CD4-positive, alpha-beta T cell treated with Interleukin-4 for 1 hour (primary cell): ENCODE measurements at places on chromosomes 2 and 18.

- DNase-seq: no peak
Observed at GRCh38 chr2:27754831-27755230, 16.7 kb upstream of the MRPL33 start.

- no peak for DNase-seq
Observed at GRCh38 chr2:19231625-19232024, 126.8 kb downstream of the OSR1 start.

- DNase-seq: no peak
Observed at GRCh38 chr2:12555012-12555645, 161.6 kb upstream of the TRIB2 start.

DNA sequence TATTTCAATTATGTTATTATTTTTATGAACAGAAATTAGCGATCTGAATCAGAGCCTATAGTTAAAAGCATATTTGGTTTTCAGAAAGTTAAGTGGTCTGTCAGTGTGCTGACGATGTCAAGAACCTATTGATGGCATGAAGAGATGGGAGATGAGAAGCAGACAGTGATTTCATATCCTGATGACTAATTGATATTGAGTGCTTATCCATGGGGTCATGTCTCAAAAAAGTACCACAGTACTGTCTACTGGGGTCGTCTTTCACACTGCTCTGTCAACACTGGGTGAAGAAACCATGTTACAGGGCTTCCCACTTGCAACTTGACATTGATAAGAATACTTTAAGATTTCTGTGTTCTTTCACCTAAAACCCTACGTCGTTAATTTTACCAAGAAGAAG, 297.1 kb downstream of the AFF3 start:
- DNase-seq: no peak

- DNase-seq: no peak
Observed at GRCh38 chr2:173037245-173038120, 38.2 kb upstream of the MAP3K20 start.

GRCh38 chr2:239251971-239252370, 148.8 kb downstream of the HDAC4 start:
- DNase-seq: no peak

- DNase-seq: no peak
Observed at GRCh38 chr18:13791181-13791580, 32.8 kb upstream of the MC5R start.

- no peak for DNase-seq
Observed at GRCh38 chr2:176280156-176280555, 10.9 kb downstream of the MTX2 start.

DNA sequence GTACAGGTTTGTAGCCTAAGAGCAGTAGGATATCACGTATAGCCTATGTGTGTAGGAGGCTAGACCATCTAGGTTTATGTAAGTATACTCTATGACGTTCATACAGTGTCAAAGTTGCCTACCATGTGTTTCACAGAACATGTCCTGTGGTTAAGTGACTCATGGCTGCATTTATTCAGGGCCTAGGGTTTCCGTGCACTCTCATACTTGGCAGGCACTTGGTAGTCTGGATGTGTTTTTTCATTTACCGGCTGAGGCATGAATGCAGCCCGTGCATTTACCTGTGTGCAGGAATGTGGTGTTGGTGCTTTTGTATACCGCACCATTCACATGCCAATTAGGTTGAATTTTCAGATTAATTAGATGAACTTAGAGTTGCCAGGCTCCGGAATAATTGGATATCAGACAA, 43.4 kb downstream of the MYL12B start:
- peak; percentile 18 for DNase-seq

GRCh38 chr18:49141491-49141890, 190.7 kb upstream of the SMAD7 start:
- no peak for DNase-seq

DNA sequence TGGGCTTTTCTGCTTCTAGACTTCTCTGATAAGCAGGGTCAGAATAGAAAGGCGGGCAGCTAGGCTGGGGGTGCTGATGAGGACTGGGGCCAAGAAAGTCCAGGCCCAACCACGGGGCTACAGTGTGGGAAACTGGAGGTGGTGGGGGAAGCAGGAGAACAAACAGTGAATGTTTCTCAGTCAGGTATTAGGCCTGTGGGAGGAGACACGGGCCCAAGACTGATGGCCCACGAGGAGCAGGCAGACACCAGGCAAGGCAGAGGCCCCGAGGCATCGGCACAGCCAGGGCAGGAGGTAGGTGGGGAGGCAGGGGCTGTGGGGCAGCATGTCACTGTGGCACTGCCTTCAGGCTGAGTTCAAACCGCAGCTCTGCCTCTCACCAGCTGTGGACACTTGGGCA, 40.7 kb downstream of the KCNIP3 start:
- DNase-seq: no peak

DNA sequence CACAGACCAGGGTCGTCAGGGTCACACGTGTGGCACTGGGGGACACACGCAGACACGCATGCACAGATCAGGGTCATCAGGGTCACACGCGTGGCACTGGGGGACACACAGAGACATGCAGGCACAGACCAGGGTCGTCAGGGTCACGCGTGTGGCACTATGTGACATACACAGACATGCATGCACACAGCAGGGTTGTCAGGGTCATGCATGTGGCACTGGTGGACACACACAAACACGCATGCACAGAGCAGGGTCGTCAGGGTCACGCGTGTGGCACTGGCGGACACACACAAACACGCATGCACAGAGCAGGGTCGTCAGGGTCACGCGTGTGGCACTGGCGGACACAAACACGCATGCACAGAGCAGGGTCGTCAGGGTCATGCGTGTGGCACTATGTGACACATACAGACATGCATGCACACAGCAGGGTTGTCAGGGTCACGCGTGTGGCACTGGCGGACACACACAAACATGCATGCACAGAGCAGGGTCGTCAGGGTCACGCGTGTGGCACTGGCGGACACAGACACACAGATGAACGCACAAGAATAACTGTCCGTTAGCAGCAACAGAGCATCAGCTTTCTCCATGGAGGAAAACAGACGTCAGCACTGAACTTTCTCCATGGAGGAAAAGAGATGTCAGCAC, 34.9 kb downstream of the HDAC4 start:
- no peak for DNase-seq

DNA sequence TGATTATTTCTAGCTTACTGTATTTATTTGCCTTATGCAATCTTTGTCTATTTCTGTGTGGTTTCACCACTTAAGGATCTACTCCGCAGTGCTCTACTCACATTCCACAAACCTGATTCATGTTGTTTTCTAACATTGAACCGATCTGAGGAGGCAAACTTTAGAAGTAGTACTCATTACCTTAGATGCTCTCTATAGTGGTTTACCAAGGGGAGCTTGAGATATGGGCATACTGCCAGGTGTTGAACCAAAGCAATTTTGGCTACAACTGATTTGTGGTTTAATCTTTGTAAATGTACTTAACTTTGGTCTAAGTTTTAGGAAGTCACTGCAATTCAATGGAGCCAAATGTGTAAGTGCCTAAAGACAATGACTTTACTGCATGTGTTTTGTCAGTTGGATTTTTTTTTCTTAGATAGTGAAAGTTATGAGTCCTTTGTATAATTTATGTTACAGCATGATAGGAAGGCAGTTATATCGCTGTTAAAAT, 50.1 kb downstream of the MAP2 start:
- DNase-seq: no peak

DNA sequence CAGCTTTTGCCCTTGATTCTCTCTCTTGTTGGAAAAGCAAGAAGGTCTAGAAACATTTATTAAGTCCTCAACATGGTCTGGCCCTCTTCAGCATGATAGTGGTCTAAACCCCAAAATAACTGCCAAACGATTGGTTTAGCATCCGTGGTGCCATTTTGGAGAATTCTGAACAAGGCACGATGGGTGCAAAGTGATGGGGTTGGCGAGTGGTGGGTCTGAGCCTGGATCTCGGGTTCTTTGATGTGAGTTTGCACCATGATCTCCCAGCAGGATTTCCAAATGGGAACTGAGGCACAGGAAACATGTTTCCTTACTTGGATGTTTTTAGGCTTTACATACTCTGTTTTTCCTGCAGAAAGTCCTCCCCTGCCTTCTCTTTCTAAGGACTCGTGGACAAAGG, 240.3 kb downstream of the MYCN start:
- no peak for DNase-seq

- no peak for DNase-seq
Observed at GRCh38 chr18:74006143-74006542, 141.5 kb downstream of the FBXO15 start.

DNA sequence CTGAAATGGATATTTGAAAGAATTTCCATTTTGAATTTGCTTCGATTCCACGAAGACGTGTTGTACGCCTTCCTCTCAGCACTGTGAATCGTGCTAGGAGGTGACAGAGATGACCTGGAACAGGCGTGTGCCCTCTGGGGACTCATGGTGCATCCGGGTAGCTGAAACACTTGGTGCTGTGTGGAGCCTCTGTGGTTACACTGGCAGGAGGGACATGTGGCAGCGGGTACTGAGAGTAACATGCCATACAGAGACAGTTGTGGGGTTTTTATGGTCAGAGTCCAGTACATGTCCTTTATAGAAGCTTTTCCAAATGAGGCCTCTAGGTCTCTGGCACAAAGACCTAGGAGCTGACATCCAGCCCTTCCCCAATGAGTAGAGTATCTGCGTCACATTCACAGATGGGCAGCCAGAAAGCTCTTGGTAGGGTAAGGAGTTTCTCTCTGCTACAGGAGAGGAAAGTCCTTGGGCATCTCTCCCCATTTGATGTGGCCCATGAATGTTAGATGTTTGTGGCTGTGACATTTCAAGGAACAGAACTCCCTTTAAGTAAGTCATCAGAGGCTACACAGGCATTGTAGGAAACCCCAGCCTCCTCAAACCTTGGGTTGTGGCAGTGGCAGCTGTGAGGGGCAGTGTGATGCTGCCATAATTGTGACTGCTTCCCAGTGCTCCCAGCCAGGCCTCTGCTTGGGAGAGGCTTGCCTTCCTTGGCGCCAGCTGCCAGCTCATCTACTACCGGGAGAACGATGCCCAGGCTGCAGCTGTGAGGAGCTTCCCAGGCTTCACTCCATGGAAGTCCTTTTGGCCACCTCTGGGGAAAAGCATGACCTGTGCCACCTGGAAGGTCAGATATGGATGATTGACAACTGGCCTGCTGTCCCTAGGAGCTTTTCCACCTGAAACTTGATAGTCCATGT, 80.6 kb downstream of the ACOXL start:
- no peak for DNase-seq

GRCh38 chr2:233247116-233247515, 4.4 kb upstream of the ATG16L1 start:
- DNase-seq: no peak

DNA sequence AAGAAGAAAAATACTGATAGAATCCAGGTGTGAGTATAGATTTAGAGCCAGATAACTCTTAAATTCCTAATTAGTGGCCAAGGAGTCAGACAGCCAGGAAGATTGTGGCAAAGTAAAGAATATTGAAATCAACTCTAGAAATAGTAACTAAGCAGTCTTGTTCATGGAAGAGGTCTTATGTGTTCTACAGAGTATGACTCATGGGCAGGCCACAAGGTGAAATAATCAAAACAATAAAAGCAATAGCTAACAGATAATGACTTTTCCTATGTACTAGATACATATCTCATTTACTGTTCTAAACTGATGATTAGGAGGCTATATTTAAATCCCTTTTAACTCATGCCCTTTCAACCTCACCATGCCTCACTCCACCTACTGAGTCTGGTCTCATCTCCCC, 227.4 kb upstream of the COL3A1 start:
- no peak for DNase-seq

DNA sequence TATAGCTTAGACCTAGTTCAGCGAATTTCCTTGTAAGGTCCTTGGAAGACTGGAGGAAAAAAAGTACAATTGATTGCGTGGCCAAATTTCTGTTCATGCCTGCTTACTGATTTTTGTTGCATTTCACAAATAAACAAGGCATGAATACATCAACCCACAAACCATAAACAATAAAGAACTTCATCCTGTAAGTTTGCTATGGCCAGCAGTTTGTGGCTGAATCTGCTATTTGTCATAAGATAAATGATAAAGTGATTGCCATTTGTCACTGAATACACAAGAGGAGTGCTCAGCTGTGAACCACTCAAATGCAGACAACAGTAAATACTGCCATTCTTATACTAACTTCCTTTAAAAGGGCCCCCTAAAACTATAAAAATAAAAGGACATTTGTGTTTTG, 259.5 kb downstream of the CCDC178 start:
- DNase-seq: no peak

DNA sequence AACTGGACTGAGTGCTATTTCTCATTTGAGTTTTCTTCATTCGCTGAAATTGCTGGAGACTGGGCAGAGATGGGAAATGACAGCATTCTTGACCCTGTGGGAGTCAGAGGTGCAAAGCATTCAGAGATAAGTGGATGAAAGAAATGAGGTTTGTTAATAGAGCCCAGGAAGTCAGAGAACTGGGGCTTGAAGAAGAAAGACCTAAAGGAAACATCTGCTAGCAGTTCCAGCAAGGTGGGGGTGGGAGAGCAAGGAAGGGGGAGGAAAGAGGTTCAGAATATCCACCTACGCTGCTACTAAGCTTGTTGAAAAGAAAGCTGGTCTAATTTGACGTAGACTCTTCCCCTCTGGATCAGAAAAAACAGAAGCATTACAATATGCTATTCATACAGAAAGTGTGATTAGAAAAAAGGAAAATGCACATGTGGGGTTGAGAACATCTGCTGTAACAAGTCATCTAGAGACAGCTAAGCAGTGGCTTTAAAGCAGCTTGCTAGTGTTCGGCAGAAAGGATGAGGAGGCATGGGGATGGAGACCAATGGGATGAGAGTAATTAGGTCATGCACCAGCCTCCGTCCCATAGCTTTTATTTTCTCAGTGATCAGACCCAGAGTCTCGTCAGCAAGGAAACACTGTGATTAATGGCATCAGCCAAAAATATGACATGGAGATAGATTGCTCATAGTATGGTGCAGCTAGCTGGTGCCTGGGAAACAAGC, 29.7 kb downstream of the NAB1 start:
- DNase-seq: no peak

- DNase-seq: no peak
Observed at GRCh38 chr2:30361751-30362394, 85.2 kb upstream of the LCLAT1 start.

- no peak for DNase-seq
Observed at GRCh38 chr2:233915128-233915527, 2.0 kb upstream of the TRPM8 start.
